Occipital lobe (tissue), 3 donors: ENCODE measurements at places on chromosomes 2 and 18. TPM values are rescaled to one million over a fixed set of nuclear protein-coding genes. Genes with fewer than 3 reads are reported as not detected.

DNA sequence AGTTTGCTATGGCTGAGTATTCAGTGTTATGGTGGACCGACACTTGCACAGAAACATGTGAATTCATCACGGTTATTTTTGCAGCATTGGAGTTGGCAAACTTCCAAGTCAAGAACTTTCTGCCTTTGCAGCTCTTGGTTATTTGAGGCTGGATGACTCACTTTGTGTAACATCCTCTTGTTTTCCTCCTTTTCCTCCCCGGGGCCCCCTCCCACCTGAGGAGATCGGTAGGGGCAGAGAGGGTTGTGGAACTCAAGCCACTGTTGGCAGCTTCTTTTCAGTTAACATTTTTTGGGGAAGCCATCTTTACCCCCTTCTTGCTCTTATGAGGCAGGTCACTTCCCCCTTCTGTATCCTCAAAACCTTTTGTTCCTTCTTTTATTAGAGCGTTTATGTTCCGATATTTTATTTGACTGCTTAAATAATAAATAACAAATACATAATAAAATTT, 48.6 kb downstream of the DDX1 start:
- peak; percentile 33 for DNase-seq

DNA sequence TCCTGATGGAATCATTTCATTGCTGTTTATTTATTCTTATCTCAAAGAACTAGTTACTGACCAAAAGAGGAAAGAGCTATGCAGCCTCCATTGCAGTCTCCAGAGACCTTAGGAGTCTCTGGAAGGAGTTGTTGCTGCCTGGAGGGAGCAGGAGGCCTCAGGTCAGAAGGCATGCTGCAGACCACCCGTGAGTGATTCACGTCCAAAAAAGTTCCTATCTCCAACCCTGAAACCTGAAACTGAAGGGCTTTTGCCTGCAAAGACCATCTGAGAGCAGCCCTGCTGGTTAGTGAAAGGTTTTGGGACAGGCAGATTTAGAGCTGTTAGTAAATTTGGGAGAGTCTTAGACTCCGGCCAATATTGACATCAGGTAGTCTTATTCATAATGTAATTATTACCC, 29.1 kb downstream of the SLC25A52 start:
- DNase-seq, result no peak

Gene SPP2
- total RNA-seq, result not detected

Gene KIF5C
- total RNA-seq, result 379 TPM

Gene PROKR1
- total RNA-seq, result 2.0 TPM

DNA sequence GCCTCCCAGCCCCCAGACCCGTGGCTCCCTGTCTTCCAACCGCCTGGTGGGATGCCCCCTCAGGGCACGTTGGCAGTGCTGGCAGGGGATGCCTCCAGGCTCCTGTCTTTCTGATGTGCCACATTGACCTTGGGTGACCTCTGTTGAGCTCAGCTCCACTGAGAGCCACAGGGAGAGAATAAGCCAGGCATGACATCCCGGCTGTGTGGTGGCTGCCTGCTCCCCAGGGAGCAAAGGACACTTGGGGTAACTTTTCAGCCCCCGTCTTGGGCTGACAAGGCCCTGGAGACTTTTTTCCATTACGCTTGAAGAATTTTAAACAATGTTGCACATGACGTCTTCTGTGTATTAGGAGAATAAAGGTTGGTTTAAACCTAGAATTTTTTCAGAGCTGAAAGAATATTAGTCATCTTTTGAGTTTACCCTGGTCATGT, 246.0 kb downstream of the TSN start:
- DNase-seq, result no peak

DNA sequence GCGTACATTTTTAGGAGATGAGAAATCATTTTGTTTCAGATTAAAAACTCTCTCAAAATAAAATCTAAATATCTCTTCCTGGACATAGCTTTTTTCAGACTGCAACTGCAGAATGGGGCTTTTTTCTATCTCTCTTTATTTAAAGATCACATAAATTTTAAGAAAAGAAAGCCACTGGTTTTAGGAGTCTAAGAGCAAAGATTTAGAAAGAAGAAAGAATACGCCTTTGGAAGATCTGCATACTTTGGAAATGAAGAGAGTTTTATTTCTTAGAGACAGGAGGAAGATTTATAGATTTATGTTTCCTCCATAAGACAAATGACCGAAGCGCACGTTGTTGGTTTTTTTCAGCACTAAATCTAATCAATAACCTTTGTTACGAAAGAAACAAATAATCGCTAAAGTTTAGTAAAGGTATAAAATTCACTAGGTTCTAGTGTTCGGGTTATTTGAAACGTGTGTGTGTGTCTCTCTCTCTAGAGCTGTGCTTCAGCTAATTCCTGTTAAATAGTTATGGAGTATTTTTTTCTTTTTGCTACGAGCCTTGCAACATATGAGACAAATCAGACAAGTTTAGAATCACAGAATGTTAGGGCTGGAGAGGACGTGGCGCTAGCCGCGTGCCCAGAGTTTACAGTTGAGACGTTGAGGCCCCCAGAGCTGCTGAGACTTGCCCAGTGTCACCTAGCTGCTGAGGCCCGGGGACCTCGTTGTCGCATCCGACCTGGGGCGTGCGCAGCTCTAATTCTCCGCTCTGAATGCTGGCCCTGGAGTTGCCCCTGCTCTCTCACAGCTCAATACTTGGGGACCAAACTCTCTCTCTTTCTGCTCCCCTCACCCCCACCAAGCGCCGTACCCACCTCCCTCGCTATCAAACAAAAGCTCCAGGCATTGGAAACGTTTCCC, 69.9 kb downstream of the CTAGE1 start:
- DNase-seq, result no peak

Gene SCYGR4
- total RNA-seq, result not detected

DNA sequence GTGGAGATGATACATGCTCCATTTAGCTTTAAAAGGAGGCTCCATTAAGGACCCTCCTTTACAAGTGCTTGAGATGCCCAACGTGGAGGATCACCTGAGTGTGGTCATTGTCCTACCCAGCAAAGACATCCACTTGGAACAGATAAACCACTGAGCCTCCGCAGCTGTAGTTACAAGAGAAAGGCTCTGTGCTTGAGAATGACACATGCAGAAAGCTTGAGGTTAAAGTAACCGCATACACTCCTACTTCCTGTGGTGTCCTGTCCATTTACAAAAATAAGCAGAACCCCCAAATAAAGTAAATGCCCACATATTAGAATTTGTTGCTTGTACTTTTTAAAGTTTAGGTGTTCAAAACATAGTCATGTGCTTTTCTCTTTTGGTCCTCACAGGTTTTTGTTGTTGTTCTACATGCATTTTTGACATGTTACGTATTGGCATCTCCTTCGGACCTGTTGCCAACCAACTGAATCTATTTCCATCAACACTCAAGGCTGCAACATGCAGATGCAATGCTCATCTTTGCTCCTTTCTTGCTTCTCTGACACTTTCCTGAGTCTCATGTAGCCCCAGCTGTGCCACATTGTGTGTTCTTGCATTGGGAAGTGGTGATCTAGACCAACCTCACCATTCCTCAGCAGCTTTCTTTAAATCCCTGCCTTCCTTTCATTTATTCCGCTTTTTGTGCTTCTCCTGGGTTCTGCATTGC, 56.0 kb downstream of the SERPINB7 start:
- no peak for DNase-seq

DNA sequence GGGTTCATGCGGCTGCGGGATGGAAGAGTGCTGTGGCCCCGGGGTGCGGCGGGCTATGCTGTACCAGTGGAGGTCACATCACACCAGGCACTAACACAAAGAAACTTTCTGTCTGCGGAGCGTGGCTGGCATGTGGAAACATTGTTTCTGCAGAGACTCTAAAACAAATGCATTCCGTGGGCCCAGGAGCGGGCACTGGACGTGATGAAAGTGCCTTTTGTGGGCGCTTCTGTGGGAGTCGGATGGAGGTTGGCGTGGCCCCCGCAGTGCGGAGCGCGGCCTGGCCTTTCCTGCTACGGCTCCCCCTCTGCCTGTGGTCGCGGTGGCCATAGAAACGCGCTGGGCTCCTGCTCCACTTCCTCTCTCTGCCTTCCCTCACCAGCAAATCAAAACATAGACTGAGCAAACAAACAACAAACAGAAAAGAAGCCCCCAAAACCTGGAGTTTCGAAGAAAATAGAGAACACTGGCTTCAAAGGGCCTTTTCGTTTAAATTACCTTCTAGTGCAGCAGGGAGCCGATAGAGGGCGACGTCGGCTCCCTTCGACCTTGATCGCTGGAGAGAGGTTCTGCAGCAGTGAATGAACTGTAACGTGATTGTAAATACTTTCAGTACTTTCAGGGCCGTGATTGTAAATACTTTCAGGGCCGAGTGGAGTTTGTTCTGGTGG, 51.4 kb downstream of the KIF5C start:
- DNase-seq, result peak; percentile 70
